Substantia nigra (tissue), 51 donors: ENCODE measurements at places on chromosomes 11 and 22.

- peak; percentile 40 for DNase-seq
These were observed 146.5 kb upstream of the RAG2 start for GRCh38 chr11:36744375-36745168.

DNA sequence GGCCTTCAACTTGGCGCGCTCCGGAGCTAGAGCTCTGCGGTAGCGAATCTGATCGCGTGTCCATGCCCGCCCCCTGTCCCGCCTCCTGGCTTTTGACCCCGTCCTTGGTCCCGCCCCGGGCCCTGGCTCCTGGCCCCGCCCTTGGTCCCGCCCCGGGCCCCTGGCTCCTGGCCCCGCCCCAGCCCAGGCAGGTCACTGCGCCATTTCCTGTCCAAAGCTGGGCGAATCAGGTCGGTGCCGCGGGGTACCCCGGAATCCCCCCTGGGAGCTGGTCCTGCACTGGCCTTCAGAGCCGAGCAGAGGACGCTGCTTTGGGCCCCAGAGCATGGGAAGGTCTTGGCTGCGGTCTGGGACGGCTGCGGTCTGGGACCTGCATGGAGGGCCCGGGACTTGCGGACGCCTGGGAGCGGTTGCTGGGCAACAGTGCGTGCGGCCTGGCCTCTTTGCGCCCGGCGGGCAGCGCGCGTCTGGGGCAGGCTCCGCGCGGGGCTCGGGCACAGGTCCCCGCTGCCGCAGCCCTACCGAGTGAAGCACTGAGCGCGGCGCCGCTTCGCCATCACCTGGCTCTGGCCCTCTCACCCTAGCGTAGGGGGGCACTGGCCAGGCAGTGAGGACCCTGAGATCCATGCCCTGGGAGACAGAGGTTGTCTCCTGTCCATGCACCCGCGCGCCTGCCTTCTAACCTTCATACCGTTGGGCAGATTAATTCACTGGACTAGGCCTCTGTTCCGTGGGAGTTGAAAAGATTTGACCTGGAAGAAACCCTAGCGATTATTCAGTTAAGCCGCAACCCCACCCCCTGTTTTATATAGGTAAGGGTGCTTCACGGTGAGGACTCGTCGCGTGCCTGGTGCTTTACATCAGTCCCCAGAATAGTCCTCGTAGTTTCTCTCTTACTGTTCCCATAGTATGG lies at the start of gene TTC12:
Gene TTC12 (plus strand): TSS at position 195 of the 913 bp plus-strand sequence. CDS start 1,675 bp downstream, outside the sequence.
- DNase-seq: peak; percentile 92

DNA sequence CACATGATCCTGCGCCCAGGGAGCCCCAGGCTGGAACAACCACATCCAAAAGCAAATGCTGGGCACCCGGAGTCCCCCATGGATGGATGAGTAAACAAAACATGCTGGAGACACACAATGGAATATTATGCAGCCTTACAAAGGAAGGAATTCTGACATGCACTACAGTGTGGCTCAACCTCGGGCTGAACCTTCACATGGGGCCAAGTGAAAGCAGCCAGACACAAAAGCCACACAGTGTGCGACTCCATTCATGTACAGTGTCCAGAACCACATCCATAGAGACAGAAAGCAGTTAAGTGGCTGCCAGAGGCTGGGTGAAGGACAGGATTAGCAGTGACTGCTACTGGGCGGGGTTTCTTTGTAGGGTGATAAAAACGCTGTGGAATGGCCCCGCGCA lies 10.1 kb downstream of the POLR3H start:
- DNase-seq: no peak

GRCh38 chr11:281486-282161 lies 3.4 kb downstream of the NLRP6 start:
- no peak for DNase-seq

DNA sequence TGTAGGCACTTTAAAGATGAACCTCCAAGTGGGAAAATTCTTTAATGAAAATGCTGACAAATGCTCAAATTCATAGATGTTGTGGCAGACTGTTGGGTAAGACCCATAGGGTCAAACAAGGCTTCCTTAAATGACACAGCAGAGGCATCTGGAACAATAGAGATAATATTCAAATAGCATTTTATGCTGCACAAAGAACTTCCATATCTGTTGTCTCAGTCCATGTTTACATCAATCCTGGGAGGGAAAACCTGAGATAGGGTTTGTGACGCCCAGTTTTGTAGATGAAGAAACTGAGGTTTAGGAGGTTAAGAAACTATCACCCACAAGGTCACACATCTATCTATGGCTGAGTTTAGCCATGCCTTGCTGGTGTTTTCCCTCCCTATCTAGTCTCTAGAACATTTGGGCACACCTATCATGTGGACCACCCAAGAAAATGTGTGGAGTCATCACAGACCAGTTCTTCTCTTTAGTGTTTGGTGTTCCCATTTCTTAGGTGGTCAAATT lies 106.4 kb downstream of the EHF start:
- DNase-seq: no peak

DNA sequence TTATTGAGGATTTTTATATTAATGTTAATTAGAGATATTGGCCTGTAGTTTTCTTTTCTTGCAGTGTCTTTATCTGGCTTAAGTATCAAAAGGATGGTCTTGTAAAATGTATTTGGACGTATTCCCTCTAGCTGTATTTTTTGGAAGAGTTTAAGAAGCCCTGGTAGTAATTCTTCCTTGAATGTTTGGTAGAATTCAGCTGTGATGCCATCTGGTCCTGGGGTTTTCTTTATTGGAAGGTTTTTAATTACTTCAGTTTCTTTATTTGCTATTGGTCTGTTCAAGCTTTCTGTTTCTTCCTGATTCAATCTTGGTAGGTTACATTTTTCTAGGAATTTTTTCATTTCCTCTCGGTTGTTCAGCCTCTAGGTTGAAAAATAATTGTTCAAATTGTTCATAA lies 255.0 kb upstream of the TBCEL start:
- no peak for DNase-seq

- DNase-seq: no peak
These were observed 1.8 kb downstream of the DEPDC7 start for GRCh38 chr11:33017478-33017877.

GRCh38 chr11:118098996-118099837 lies 12.5 kb upstream of the SMIM35 start:
- DNase-seq: no peak

GRCh38 chr11:282630-283360 lies 4.6 kb downstream of the NLRP6 start:
- DNase-seq: no peak

DNA sequence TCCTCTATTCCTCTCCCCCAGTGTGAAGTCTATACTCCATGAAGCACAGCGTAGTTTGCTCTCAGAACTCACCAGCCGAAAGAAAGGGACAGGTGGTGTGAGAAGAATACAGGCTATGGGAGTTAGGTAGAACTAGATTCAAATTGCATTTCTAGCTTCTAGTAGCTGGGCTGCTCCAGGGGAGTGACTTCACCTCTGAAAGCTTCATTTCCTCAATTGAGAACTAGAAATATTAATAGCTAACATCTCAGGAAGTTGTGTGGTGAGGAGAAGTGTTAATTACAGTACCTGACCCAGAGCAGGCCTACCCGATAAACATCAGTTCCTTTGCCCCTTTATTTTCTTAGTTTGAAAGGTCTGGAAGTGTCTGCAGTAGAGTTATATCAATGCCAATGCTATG lies 484.7 kb upstream of the TENM4 start:
- no peak for DNase-seq

DNA sequence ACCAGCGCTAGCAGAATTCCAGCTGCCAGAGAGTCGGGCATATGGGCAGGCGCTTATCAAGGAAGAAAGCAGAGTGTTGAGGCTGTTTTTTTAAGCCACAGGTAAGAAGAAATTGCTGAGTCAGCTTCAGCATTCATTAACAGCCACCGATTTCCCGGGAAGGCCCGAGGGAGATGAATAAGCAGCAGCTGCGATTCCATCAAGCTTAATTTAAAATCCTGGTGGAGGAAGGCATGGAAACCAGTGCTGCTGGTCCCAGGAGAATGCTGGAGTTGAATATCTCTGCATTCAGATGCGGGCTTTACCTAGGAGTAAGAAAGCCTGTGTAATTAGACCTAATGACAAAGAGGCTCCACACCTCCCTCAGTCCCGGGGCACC lies 168.8 kb downstream of the BRD1 start:
- DNase-seq: no peak

DNA sequence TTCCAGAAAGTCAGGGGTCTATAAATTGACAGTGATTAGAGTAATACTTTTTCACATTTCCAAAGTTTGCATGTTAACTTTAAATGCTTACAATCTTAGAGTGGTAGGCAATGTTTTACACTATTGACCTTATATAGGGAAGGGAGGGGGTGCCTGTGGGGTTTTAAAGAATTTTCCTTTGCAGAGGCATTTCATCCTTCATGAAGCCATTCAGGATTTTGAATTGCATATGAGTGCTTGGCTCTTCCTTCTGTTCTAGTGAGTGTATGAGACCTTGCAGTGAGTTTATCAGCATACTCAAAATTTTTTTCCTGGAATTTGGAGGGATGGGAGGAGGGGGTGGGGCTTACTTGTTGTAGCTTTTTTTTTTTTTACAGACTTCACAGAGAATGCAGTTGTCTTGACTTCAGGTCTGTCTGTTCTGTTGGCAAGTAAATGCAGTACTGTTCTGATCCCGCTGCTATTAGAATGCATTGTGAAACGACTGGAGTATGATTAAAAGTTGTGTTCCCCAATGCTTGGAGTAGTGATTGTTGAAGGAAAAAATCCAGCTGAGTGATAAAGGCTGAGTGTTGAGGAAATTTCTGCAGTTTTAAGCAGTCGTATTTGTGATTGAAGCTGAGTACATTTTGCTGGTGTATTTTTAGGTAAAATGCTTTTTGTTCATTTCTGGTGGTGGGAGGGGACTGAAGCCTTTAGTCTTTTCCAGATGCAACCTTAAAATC lies 5.3 kb downstream of the MALAT1 start:
- no peak for DNase-seq

- no peak for DNase-seq
These were observed 14.3 kb downstream of the MYO7A start for GRCh38 chr11:77142091-77142975.

- no peak for DNase-seq
These were observed 436.8 kb upstream of the CADM1 start for GRCh38 chr11:115941044-115941443.

DNA sequence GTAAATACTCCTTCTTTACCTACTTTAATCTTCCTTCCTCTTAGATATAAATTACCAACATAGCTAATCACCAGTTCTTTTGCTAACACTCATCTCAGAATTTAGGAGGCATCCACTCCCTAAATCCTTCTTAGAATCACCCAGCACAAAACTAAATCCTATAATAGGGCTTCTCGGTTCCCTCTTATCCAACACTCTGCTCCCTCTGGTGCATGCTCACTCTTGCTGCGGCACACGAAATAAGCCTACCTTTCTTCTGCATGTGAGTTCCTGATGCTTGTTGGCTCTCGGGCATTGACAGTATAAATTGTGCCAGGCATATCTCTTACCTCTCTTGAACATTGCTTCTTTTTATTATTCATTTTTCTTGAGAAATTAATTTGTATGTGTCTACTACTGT lies 61.0 kb downstream of the OR5AK2 start:
- DNase-seq: no peak

- no peak for DNase-seq
These were observed 2.5 kb downstream of the RAB36 start for GRCh38 chr22:23147617-23148387.

GRCh38 chr11:35632301-35632700 lies 14.0 kb downstream of the FJX1 start:
- no peak for DNase-seq

DNA sequence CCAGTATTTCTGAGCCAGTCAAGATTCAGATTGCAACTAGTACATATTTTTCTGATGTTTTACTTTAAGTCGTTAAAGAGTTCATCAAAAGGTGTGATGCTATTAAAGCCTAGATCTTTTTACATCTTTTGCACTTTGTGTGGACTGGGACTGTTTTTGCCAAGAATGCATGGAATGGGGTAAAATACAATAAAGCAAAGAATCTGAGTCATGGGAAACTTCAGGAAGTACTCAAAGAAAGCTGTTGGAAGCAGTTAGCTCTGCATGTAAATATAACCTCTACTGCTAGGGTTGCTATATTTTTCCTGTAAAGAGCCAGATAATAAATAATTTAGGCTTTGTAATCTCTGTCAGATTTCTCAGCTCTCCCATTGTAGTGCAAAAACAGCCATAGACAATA lies 20.9 kb downstream of the ATXN10 start:
- DNase-seq: no peak

GRCh38 chr11:119471329-119471728 lies 48.4 kb upstream of the THY1 start:
- DNase-seq: no peak

DNA sequence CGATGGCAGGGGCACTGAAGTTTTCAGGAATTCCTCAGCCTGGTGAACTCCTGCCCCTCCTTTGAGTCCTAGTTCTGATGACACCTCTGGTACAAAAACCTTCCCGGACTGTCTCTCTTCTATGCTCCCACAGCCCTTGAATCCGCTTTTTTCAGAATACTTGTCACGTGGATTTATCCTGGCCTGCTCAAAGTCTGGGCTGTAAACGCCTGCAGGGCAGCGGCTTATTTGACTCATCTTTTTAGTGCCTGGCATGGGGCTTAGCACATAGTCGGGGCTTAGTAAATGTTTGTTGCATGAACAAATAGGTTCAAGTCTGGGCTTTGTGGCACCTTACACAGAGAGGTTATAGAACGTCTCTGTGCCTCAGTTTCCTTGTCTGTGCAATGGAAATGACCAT lies 13.4 kb upstream of the KCNJ11 start:
- DNase-seq: no peak

GRCh38 chr22:45504373-45505341 lies 2.0 kb downstream of the FBLN1 start:
- DNase-seq: no peak

DNA sequence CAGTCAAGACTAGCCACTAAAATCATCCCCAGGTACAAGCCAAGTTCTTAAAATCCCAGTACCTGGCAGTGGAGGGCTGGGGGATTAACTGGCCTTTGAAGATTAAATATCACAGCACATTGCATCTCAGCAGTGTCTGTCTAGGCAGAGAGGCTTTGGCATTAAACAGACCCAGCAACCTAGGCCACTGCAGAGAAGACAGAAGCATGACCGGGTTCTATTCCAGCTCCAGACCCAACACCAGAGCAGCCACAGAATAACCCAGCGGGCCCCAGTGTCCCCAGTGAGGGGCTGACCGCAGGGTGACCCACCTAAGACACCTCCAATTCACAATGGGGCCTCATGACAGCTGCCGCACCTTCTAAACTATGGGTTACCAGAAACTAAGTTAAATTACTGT lies 88.2 kb downstream of the SHANK2 start:
- DNase-seq: no peak

DNA sequence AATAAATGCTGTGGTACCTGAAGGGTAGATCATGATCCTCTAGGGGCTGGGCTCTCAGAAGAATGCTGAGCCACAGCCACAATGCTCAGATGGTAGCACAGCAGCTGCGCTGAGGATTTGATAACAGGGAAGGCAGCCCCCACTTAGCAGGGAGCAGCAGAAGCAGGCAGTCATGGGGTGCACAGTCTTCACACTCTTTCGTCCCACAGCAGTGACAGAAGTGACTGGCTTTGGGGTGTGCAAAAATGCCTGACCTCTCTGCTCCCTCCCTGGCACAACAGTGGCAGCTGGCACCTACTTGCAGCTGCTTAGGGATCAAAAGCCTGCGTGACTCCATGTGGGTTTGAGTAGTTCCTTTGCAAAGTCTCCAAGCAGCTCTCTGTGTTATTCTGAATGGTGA lies 1349.8 kb upstream of the RAG2 start:
- DNase-seq: no peak

- DNase-seq: no peak
These were observed 43.1 kb upstream of the GNB1L start for GRCh38 chr22:19897726-19898125.

GRCh38 chr11:46524201-46524770 lies 69.5 kb downstream of the AMBRA1 start:
- DNase-seq: no peak
